ENCODE measurements at places on chromosomes 5 and 9. TPM values are rescaled to one million over a fixed set of nuclear protein-coding genes. Genes with fewer than 3 reads are reported as not detected.

DNA sequence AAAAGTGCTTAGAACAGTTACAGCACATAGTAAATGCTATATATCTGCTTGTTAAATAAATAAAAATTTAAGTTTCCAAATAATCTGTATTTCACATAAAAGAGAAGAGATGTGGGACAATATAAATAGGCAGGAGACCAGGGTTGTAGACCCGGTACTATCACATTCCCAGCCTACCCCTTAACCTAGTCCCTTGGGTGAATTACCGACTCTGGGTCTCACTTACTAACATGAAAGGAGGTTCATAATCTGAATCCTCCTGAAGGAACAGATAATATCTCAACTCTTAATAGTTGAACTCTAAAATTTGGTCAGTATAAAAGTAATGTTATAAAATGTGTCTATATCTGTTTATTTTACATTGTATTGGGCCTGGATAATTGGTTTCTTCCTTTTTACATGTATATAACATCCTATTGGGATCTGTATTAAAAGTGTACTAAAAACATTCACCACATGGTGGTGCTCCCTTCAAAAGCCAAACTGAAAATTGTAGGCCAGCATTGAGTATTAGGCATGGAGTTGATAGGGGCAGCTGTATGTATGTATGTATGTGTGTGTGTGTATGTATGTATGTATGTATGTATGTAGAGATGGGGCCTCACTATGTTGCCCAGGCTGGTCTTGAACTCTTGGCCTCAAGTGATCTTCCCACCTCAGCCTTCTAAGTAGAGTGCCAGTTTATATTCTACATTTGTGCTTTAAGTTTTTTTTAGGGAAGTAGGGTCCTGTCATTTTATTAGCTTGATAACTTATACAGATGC, 64.2 kb upstream of the ABL1 start:
- DNase-seq: no peak

Gene GPR150
- not detected for total RNA-seq

GRCh38 chr5:31116466-31117031, 76.9 kb upstream of the CDH6 start:
- DNase-seq: no peak

DNA sequence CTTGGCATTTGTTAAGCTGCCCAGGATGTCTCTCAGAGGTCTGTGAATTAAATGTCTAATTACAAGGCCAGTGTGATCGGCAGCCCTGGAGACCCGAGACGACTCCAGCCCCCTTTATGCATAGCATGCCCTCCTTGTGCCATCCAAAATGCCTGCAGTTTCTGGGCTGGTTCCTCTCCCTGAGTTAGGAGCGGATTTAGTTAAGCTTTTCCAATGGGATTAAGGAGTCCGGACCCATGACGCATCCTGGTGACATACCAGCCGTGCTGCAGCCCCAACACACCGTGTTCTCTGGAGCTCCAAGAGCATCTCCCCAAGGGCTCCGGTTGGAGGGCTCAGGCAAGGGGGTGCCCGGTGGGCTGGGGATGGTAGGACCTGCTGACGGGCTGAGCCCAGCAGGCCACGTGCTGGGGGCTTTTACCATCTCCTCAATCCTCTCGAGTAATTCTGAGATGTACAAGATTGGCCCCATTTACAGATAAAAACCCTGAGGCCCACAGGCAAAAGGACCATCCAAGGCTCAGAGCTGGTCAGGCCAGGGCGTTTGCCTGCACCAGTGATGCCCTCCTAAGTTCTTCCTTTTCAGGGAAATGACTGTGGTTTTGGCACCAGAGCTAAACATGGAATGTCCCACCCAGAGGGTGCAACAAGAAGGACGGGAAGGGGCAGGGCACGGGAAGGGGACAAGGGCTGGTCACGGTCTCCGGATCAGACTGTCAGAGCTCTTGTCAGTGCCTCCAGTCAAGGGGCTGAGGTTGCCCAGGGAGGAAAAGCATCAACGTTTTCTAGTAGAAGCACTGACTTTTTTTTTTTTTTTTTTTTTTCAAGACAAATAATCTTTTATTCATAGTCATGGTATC, 82.6 kb upstream of the PHYKPL start:
- DNase-seq: peak; percentile 32

Gene CRHBP
- total RNA-seq: 1.3 TPM

DNA sequence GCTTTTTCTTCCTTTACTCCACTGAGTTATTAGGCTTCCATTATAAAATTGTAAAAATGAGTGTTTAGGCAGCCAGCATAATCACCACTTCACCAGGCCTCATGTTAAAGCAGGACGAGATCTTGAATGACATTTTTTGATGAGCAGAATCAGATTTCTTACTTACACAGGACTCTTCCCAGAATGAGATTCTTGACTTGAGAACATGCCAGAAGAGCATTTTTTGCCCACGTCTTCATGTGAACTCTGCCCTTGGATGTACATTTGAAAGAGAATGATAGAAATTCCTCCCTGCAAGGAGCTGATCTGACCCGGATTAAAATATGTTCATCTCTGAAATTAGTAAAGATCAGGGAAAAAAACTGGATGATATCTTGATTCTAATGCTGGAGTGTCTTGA, 212.1 kb upstream of the ADRA1B start:
- no peak for DNase-seq

DNA sequence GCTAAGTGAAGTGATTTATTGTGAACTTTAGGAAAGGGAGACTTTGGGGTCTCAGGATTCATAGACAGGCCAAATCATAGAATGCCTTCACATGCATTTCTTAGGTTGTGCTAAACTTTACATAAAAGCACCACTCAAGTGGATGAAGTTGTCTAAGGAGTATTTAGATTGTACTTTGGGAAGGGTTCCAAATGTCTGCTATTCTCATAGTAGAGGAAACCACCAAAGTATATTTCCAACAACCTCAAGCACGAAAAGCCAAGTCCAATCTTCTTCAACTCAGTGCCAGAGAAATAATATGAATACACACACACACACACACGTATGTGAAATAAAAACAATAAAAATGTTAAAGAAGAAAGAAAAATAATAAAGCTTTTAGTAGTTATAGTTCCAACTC, 41.8 kb downstream of the ENC1 start:
- DNase-seq: no peak

Data from Right ventricle myocardium inferior (tissue), 1 donor.